ENCODE measurements at places on chromosomes 7 and 10.

- DNase-seq = no peak
These were observed 19.9 kb downstream of the ZNF33B start for GRCh38 chr10:42618424-42618823.

GRCh38 chr7:20264623-20265022, 47.4 kb upstream of the MACC1 start:
- DNase-seq = no peak

GRCh38 chr7:8932751-8933150, 499.3 kb downstream of the NXPH1 start:
- DNase-seq = no peak

DNA sequence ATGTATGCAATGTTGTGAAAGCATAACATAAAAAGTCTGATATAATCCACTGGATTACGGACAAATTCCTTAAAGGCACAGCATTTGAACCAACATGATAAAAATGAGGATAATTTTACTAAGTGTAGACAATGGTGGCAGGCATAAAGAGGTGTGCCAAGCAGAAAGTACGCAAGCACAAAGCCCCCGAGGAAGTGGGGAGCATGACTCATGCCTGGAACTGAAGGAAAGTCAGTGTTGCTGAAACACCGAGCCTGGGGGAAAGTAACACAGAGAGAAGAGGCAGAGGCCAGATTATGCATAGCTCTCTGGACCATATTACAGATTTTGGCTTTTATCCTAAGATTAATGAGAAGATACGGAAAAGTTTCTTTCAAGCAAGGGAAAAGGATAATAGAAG, 490.0 kb upstream of the PHF14 start:
- no peak for DNase-seq

- no peak for DNase-seq
These were observed 8.2 kb upstream of the CXCL12 start for GRCh38 chr10:44393051-44393630.

DNA sequence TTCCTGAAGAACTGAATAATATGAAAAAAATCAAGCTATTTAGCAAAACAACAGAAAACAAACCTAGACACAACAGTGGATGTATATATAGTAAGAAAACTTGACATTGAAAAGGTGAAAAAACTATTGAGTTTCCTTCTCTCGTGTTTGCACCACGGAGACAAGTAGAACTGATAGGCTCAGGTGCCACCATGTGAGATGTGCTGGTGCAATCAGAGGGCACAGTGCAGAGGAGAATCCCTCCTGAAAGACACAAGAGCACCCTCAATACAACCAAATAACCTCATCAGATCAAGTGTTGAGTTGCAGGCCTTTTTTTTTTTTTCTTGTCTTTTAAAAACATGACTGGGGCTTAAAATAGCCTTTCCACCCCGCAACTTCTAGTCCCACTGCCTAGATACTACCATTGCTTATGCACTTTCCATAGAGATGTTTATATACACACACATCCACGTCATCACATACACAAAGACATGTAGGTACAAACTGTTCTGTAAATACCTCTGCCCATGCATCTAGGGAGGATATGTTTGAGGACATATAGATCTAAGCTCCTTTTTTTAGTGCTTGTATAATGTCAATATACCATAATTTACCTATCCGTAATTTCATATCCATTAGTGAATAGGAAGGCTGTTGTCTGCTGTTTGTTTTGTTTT, 54.1 kb downstream of the UBE2H start:
- no peak for DNase-seq

- no peak for DNase-seq
These were observed 28.6 kb downstream of the BMPR1A start for GRCh38 chr10:86785037-86785436.

DNA sequence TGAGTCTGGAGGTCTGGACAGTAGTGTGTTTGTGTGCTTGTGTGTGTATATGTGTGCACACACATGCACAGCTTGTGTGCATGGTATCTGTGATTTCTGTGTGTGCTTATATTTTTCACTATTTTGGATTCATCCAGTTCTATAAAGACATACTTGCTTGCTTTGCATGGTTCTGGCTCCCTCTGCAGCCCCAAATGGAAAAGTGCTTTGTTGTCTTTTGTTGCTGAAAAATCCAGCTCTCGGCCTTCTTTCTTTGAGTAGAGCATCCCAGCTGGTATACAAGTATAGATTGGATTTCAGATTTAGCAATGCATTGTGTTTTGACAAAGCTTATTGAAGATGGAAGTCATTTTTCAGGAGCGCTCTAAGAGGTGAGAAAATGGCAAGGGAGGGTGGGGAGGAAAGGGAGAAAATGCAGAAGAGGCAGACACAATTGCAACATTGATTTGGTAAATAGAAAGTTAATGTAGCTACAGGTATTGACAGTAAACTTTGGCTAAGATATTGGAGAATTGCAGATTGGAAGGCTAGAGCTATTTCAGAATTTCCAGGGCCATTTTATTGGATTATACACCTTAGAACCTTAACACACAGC, 333.9 kb downstream of the AUTS2 start:
- no peak for DNase-seq

DNA sequence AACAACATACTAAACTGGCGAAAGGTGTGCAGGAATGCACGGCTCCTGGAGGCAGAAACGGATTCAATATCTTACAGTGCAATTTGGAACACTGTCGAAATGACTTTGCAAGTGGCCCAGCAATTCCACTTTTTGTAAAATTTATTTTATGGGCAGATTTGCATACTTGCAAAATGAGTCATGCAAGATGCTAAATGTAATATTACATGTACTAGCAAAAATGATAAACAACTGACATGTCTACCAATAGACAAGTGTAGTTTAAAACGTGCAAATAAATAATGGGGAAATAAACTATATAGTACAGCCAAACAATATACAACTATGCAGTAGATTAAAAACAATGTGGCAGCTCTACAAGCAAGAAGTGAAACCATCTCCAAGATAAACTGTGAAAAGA, 97.7 kb downstream of the ARHGAP12 start:
- no peak for DNase-seq

DNA sequence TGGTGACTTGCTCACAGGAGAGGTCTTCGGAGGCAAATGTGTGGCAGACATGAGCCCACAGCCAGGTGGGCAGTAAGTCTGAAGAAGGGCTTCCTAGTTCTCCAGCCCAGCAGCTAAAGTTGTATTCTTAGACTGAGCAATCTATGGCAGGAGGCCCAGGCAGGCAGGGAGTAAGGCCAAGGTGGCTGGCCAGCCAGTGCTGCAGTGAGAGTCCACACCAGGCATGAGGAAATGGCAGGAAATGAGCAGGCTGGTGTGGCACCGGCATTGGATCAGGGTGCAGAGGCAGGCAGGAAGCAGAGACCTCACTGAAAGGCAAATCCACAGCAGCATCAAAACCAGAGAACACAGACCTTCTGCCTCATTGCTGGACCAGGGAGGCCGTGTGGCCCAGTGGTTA, 84.6 kb upstream of the PDE1C start:
- no peak for DNase-seq

DNA sequence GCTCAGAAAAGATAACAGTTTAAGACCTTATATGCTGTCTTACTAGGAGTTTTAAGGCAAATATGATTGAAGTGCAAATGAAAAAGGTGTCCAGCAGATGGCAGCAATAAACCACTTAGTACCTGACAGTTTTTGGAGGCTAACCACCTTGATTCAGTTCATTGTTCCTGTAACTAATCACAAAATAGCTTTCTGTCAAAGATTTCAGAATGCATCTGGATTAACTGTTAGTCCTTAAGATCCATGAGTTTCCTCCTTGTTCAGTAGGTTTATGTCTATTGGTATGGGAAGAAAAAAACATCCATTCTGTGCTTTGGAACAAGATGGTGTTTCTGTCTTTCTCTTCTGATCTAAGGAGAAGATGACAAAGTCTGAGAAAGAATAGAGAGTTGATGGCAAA, 46.6 kb downstream of the CCSER2 start:
- no peak for DNase-seq

DNA sequence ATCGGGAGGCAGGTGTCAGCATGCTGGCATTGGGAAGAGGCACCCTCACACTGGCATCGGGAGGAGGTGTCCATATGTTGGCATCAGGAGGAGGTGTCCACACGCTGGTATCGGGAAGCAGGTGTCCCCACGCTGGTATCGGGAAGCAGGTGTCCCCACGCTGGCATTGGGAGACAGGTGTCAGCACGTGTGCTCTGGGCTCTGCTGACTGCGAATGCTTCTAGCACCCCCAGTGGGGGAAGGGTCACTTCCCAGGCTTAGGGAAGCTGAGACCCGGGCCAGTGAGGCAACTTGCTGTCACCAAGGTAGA, 92.5 kb upstream of the IKZF1 start:
- no peak for DNase-seq
